Lower lobe of right lung (tissue), 2 donors: ENCODE measurements at places on chromosomes 2 and 18. TPM values are rescaled to one million over a fixed set of nuclear protein-coding genes. Genes with fewer than 3 reads are reported as not detected.

DNA sequence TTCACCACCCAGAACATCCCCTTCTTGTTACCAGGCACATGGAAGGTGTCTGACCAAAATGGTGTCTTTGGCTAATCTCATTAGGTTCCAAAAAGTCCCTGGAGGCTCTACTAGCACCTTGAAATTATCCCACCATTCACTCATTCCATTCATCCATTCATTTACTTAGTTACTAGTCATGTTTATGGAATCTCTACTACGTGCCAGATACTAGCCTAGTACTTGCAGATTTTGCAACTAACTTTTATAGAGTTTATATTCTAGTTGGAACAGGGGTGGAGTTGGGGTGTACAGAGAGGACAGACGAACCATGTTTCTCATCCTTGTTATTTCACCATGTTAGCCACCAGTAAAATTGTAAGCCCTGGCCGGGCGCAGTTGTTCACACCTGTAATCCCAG is 4.0 kb upstream of the NOP58 start:
- no peak overlapping the region for H3K27ac ChIP-seq
- no peak overlapping the region for H3K4me3 ChIP-seq
- no peaks in the 10 kb centered on the region for H3K27me3 ChIP-seq
- H3K36me3 ChIP-seq: no peaks in the 10 kb centered on the region
- DNase-seq: no peak
- no peaks in the 10 kb centered on the region for H3K4me1 ChIP-seq

DNA sequence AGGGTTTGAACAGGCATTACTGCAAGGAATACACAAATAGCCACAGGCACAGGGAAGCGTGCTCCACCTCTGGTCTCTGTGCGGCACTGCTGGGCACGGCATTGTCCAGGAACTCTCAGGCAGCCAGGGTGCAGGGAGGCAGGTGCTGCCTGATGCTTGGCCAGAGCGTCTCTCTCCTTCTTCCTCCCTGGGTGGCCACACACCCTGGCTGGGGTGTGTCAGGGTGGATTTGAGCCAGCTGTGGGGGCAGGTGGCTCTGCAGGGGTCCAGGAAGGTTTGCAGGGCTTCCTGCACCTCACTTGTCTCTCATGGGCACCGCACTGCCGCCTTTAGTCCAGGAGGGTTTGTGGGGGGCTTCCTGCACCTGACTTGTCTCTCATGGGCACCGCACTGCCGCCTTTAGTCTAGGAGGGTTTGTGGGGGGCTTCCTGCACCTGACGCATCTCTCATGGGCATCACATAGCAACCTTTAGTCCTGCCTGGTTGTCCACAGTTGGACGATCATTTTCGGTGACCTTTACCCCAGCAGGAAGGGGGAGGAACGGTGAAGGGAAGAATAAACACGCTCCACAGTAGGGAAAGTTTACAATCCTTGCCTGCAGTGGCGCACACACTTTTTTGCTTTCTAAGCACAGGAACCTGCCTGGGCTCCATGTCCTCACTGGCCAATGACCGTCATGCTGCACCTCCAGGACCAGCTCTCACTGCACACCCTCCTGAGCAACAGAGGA is 332.9 kb downstream of the EIPR1 start:
- no peak overlapping the region for H3K4me3 ChIP-seq
- H3K36me3 ChIP-seq: no peaks in the 10 kb centered on the region

CHAC2 gene
- total RNA-seq: 1.6 TPM

GRCh38 chr2:217370391-217370790 is 510.5 kb upstream of the TNP1 start:
- no peak for DNase-seq
- no peaks in the 10 kb centered on the region for H3K36me3 ChIP-seq
- no peaks in the 10 kb centered on the region for H3K4me1 ChIP-seq
- no peak overlapping the region for H3K27ac ChIP-seq

KCNE4 gene
- 1.2 TPM for total RNA-seq

GRCh38 chr18:10398571-10398970 is 55.9 kb upstream of the APCDD1 start:
- no peak overlapping the region for H3K27ac ChIP-seq
- no peaks in the 10 kb centered on the region for H3K27me3 ChIP-seq
- H3K4me3 ChIP-seq: no peak overlapping the region

- H3K36me3 ChIP-seq: no peaks in the 10 kb centered on the region
- H3K27ac ChIP-seq: no peak overlapping the region
- no peak for DNase-seq
- no peaks in the 10 kb centered on the region for H3K27me3 ChIP-seq
- no peak overlapping the region for H3K4me3 ChIP-seq
- no peaks in the 10 kb centered on the region for H3K4me1 ChIP-seq
Measured at GRCh38 chr2:88245109-88245508, 75.0 kb downstream of the THNSL2 start.

DNA sequence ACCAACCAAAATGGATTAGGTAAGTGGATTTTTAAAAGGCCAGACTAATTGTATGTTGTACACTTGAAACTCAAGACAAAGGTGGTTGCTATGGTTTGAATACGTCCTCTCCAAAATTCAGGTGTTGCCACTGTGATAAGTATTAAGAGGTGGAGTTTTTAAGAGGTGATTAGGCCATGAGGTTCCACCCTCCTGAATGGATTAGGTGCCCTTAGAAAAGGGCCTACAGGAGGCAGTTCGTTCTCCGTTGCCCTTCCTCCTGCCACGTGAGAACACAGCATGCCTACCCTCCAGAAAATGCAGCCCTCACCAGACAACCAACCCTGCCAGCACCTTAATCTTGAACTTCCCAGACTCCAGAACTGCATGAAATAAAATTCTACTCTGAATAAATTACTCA is 51.2 kb downstream of the CHMP3 start:
- peaks cover 33% of the 10 kb centered on the region for H3K36me3 ChIP-seq
- no peak overlapping the region for H3K4me3 ChIP-seq
- peaks cover 10% of the 10 kb centered on the region for H3K4me1 ChIP-seq
- no peaks in the 10 kb centered on the region for H3K27me3 ChIP-seq

DNA sequence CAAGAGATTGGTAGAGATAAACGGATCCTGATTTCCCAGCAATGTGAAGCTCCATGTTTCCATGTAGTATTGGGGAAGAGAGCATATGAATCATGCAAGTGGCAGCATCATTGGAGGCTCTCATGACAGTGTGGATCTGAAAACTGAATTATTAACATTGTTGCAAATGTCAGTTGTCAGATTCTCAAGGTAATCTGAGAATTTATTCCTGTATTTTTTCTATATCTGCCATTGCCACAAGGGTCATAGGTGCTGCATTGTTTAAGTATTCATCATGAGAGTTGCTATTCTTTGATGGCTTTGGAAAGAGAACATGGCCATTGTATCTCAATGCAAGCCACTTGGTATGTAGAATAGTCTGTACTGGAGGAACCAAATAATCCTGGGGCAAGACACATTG is 1217.0 kb upstream of the ZEB2 start:
- H3K27me3 ChIP-seq: no peaks in the 10 kb centered on the region
- no peak overlapping the region for H3K4me3 ChIP-seq
- no peak for DNase-seq

DNA sequence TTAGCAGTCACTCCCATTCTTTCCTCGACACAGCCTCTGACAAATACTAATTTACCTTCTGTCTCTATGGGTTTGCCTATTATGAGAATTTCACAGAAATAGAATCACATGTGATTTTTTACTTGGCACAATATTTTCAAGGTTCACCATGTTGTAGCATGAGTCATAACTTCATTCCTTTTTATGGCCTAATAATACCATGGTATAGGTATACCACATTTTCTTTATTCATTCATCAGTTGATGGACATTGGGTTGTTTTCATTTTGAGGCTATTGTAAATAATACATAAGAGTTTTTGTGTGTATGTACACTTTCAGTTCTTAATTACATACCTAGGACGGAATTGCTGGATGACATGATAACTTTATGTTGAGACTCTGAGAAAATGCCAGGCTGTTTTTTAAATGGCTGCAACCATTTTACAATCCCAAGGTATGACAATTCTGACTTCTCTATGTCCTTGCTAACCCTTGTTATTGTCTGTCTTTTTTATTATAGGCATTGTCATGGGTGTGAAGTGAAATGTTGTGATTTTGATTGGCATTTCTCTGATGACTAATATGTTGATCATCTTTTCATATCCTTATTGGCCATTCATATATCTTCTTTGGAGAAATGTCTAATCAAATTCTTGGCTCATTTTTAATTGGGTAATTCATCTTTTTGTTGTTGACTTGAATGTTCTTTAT is 87.9 kb downstream of the IRS1 start:
- no peak overlapping the region for H3K4me3 ChIP-seq
- no peaks in the 10 kb centered on the region for H3K27me3 ChIP-seq
- H3K27ac ChIP-seq: no peak overlapping the region
- H3K4me1 ChIP-seq: no peaks in the 10 kb centered on the region

IL36A gene
- total RNA-seq: not detected
